ENCODE measurements at places on chromosomes 6 and 20.

DNA sequence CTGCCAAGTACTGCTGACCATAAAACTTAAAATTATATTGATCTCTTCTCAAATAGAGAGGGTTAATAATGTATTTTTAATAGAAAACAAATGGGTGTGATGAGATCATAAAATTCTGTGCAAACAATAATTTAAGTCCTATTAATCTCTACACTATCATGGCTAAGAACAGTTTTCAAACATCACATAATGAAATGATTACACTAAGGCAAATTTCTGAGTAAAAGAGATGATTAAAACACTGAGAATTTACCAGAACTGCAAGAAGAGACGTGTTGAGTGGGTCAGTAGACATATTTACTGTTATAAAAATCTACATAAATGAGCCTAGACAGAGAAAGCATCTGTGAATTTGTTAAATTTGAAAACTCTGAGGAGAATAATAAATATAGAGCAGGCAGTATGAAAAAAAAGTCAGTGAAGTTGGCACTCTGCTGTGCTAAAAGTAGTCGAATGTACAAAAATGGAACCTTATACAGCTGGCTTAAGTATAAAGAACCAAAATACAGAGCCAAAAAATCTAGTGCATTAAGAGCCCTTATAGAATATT lies 302.6 kb upstream of the MANEA start:
- DNase-seq, result no peak

DNA sequence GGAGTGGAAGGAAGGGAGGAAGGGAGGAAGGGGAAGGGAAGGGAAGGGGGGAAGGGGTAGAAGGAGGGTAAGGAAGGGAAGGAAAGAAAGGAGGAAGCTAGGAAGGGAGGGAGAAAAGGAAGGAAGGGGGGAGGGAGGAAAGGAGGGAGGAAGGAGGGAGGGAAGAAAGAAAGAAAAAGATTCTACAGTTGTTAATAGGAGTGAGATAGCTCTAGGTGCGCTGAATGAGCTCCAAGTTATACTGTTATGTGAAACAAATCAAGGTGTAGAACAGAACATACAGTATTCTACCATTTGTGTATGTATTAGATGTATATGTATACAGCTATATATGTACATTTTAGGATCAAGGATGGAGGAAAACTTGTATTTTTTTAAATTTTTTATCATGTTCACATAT lies 167.7 kb downstream of the HACE1 start:
- no peak for DNase-seq

DNA sequence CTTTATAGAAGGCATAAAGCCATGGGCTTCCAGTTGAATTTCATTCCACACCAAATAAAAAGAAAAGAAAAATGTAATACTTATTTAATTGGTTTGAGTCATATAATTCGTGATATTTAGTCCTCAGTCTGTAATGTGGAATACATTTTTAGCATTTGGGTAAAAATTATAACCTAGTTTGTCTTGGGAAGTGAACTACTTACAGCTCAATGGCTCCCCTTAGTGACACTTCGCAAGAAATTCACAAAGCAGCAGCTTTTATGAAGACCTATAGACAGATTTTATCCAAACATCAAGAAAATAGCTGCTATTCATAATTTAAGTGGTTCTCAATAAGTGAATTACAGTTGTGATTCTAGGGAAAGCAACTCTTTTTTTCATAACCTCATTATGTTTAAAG lies 72.1 kb downstream of the RSPO3 start:
- no peak for DNase-seq

DNA sequence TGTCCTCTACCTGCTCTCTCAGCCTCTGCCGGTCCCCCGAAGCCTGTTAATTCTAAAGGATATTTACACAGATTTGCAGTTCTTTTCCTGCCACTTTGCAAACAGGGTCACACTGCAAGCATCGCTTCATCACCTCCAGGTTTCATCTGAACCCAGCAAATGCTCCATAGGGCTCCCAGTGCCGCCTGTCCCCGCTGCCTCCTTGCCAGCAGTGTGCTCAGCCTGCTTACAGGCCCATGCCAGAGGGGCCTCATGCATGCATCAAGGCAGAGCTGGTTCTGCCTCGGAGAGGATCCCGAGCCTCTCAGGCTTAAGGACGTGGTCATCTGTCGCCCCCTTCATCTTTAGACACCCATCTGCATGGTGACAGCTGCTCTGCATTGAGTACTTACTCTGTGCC lies 10.5 kb downstream of the SIRPA start:
- DNase-seq, result no peak

- DNase-seq, result no peak
These were observed 11.7 kb upstream of the PTPRK start for GRCh38 chr6:128532136-128532535.

DNA sequence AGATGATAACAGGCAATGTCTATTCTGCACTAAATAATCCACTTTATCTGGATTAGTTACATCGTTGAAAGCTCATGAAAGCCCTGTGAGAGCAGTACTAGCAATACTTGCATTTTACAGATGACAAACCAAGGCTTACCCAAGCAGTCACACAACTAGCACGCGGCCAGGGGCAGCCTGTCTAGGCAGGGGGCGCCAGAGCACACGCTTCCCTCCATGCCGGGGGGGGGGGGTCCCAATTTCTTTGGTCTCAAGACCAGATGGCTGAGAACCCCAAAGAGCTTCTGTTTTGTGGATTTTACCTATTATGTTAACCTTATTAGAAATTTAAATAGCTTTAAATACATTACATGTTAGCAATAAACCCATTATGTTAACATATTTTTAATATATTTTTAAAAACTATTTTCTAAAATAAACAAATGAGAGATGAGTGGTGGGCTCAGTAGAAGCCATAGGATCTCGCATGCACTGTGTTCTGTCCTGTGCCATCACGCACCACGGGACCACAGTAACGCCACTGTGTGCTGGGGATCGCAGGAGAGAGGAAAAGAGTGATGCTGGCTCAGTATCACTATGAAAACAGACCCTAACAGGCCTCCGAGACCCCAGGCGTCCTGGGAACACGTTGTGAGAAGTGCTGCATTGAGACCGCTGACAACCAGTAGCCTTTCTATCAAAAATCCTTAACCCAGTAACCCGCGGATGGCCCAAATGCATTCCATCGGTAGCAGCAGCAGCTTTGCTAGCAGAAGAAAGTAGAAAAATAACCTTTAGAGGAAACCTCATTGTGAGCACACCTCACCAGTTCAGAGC lies 5.3 kb upstream of the PRR18 start:
- peak; percentile 54 for DNase-seq

DNA sequence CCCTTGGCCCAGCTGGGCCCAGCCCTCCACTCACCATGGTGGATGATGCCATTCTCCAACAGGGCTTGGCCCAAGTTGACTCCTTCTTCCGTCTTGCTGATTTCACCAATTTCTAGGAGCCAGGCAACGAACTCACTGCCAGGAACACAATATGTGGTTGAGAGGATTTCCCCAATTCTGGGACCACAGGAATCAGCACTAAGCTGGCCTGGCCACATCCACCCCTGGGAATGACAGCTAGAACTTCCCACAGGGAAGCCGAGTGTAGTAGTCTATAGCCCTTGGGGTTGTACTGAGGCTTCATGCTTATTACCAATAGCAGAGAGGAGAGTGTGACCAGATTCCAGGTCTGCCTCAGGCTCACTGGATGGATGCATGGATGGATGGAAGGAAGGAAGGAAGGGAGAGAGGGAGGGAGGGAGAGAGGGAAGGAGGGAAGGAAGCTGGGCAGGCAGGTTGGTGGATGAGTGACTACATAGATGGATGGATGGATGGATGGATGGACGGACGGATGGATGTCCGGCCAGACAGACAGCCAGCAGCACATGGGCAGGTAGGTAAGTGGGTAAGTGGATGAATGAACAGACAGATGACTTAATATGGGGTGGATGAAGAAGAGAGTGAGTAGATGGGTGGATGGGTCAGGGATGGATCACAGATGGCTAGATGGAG lies 146.5 kb downstream of the PREX1 start:
- no peak for DNase-seq

GRCh38 chr6:156953127-156953478 lies 175.9 kb downstream of the ARID1B start:
- DNase-seq, result no peak

DNA sequence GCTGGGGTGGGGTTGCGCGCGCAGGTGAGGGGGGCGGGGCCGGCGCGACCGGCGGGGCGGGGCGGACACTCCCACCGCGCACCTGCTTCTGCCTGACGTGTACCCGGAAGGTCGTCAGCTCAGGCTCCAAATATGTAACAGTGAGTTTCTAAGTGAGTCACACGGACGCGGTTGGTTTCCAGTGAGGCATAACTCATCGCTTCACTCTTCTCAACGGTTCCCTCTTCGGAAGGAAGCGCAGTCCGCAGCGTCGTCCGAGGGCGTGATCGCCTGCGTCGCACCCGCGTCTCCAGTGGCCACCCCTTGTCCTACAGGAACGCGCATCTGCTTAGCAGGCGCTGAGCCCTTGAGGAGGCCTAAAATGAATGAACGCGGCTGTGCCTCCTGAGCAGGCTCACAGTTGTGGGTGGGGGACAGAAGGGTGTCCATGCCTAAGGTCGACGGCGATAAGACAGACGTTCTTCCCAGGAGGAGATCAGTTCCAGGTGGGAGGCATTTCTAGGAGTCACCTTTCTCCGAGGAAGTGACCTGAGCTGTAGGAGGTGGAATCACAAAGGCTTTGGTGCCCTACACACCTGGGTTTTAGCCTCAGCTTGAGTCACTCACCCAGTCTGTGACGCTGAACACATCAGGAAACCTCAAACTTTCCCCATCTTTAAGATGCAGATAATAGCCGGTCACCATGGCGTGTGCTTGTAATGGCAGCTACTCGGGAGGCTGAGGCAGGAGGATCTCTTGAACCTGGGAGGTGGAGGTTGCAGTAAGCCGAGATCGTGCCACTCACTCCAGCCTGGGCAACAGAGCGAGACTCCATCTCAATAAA lies 50.9 kb upstream of the EZR start:
- DNase-seq, result peak; percentile 97

GRCh38 chr6:79922018-79922417 lies 25.3 kb downstream of the ELOVL4 start:
- no peak for DNase-seq

GRCh38 chr20:64145458-64146300 lies 18.6 kb upstream of the MYT1 start:
- DNase-seq, result no peak

- DNase-seq, result no peak
These were observed 109.2 kb upstream of the ASF1A start for GRCh38 chr6:118784641-118785164.

DNA sequence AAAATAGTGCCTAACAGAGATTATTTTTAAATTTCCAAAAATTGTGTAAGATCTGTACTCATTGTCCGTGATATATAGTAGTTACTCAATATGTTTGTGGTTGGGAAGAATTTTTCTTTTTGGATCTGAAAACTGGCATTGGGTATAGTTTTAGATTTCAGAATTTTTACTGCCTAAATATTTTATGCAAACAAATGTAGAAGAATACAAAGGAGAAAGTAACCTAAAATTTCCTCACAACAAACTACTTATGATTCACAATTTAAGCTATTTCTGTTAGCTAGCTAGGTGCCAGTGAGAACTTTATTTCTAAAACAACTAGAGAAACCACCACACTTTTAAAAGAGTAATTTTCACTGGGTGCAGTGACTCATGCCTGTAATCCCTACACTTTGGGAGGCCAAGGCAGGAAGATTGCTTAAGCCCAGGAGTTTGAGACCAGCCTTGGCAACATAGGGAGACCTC lies 38.8 kb downstream of the SESN1 start:
- DNase-seq, result no peak

DNA sequence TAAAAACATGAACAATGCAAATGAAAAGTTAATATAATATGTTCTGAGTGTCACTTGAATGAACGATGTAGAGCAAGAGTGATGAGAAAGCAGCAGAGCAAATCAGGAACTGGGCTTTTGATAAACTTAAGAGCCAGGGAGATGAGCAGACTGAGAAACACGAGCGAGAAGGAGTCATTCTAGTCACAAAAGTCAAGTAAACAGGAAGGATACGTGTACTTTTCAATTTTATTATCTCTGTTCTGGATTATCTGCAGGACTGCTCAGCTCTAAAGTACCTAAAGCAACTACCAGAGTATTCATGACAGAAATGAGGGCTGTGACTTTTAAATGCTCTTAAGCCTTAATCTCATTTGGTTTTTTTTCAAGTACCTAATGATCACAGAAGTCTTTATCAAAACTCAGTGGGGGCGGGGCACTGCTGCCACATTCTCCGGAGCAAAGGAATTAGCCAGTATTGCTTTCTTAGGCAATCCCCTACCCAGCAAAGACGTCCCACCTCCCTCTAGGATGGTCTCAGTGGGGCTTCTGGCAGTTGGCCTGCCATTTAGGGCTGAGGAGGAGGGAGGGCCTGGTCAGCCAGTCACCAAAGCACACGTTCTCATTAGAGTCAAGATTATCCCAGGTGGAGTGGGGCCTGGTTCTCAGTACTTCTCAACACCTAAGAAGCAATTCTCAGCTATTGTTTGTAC lies 8.6 kb downstream of the MAN1A1 start:
- no peak for DNase-seq

- DNase-seq, result peak; percentile 22
These were observed 1.0 kb downstream of the SYNE1 start for GRCh38 chr6:152636021-152636608.

DNA sequence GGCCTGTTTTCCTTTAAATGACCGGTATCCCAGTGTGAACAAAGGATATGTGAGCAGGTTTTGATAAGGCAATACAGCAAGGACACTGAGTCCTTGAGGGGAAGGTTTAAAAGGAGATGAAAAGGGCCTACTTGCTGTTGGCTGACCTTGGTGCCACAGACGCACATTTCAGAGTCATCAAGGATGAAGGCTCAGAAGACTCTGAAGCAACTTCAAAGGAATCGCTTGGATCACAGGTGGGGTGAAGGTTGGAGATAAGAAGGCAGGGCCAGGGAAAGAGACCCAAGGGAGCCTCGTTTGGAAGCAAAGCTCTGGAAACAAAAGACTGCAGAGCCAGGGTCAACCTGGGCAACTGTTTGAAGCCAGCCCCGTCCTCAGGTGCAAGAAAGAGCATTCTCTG lies 30.1 kb upstream of the PNPLA1 start:
- DNase-seq, result no peak

DNA sequence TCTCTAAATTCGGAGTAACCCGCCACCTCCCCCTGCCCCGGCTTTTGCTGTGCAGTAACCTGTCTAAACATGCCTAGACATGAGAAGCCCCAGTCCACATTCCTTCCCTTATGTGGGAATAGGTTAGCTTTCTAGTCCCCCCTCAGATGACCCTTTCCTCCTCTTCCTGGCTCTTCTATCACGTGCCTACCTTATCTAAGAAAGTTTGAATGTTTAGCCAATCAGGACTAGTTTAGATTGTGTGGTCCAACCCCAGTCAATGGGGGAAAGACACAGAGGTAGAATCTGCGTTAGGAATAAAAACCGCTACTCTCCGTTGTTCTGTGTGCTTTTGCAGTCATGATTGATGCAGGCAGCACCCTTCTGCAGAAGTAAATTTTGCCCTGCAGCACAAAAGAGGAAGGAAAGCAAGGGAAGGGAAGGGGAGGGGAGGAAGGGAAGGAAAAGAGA lies 69.0 kb upstream of the CD93 start:
- DNase-seq, result no peak
